ENCODE measurements at places on chromosomes 6 and 20.

DNA sequence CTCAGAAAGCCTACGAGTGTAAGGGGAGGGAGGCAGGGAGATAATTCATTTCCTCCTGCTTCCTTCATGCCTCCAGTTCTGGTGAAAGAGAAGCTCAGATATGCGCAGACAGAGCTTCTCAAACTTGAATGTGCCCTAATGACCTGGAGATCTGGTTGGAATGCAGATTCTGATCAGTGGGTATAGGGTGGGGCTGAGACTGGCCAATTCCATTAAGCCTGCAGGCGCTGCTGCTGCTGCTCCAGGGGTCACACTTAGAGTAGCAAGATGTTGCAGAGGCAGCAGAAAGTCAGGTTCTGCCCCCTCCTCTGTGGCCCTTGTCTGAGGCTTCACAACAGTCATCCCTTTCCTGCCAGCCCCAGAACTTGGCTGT is 161.0 kb downstream of the DHX35 start:
- DNase-seq: no peak

- no peak for DNase-seq
Observed at GRCh38 chr6:53306819-53307347, 41.9 kb downstream of the ELOVL5 start.

- DNase-seq: no peak
Observed at GRCh38 chr20:52847731-52848359, 124.3 kb upstream of the TSHZ2 start.

DNA sequence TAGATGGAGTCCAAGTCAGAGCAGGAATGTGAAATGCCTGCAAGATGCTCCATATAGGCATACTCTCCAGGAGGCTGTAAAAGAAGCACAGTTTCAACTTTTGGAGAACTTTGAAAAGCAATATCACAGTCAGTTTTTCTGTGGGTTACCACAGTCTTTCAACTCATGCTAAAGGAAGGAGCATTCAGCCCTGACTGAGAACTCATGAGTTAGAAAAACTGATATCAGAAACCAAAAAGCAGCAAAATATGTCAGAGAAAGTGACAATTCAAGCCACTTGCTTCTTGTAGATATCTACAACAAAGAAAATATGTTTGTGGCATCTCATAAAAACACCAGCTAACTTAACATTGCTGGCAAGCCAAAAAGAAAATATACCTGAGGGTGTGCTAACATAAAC is 36.1 kb upstream of the PTCHD4 start:
- DNase-seq: no peak

DNA sequence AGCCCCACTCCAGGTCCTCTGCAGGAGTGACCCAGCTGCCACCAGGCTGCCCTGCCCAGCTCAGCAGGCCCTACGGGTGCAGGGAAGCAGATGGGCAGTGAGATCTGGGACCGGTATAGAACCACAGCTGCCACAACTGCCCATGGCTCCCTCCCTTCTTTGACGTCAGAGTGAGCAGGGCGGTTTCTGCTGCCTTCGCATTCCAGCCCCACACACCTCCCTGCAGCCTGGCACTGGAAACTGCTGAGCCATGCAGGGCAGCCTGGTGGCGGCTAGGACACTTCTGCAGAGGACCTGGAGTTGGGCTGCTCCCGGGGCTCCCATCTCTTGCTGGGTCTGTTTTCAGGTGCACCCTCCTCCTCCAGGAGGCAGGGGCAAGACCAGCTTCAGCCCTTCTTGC is 101.6 kb upstream of the CD93 start:
- no peak for DNase-seq

- no peak for DNase-seq
Observed at GRCh38 chr20:57856658-57857057, 146.8 kb upstream of the PMEPA1 start.
